Psoas muscle (tissue), 8 donors: ENCODE measurements at places on chromosomes 12 and 14. TPM values are rescaled to one million over a fixed set of nuclear protein-coding genes. Genes with fewer than 3 reads are reported as not detected.

Gene ACSM4
- total RNA-seq = not detected

DNA sequence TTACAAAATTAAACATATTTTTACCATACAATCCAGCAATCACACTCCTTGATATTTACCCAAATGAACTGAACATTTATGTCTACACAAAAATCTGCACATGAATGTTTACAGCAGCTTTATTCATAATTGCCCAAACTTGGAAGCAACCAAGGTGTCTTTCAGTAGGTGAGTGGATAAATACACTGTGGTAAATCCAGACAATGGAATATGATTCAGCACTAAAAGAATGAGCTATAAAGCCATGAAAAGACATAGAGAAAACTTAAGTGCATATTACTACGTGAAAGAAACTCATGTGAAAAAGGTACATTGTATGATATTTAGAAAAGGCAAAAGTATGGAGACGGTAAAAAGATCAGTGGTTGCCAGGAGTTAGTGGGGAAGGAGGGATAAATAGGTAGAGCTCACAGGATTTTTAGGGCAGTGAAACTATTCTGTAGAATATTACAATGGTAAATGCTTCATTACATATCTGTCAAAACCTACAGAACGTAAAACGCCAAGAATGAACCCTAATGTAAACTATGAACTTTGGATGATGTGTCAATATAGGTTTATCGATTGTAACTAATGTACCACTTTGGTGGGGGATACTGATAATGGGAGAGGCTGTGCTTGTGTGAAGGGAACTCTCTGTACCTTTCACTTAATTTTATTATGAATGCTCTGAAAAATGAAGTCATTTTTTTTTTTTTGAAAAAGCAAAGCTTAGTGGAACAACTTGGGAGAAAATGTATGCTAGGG, 295.7 kb downstream of the CEP128 start:
- no peak for DNase-seq

DNA sequence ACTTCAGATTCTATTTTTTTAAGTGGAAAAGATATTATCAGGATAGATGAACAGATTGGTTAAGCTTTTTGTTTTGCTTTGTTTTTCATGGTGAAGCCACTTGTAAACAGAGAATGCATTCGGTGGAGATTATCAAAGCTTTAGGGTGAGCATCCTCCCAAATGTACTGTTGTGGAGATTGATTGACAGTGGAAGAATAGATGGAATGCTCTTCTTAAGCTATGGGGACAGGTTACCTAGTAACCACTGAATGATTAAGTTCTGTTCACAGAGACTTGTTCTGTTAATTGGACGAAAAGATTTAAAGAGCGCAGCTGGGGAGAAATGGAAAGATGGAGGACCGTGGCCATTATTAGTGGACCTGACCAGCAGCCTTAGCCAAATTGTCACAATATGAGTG, 21.8 kb upstream of the SPATA7 start:
- DNase-seq = no peak

GRCh38 chr12:124273630-124274029, 21.3 kb upstream of the RFLNA start:
- DNase-seq = no peak

DNA sequence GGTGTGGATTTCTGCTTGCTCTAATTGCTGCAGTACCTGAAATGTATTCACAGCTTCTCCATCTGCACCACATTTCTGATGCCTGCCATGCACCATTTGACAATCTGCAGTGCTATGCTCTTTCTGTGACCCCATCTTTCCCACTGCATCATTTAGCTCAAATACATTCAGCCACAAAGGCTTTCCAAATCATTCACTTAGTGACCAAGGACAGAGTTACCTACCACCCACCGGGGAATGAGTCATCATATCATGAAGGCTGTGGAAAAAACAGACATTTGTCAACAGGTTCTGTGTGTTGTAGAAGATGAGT, 465.5 kb upstream of the ATP2B1 start:
- DNase-seq = no peak

Gene FOXN3
- 102 TPM for total RNA-seq
